ENCODE measurements at places on chromosomes 3 and 15. TPM values are rescaled to one million over a fixed set of nuclear protein-coding genes. Genes with fewer than 3 reads are reported as not detected.

The COLQ gene
- 0.66 TPM for total RNA-seq

The SLC24A5 gene
- total RNA-seq = not detected

The GLDN gene
- 1.5 TPM for total RNA-seq

The NPAP1 gene
- 0.24 TPM for total RNA-seq

The ZPLD1 gene
- total RNA-seq = not detected

The STRC gene
- 0.19 TPM for total RNA-seq

DNA sequence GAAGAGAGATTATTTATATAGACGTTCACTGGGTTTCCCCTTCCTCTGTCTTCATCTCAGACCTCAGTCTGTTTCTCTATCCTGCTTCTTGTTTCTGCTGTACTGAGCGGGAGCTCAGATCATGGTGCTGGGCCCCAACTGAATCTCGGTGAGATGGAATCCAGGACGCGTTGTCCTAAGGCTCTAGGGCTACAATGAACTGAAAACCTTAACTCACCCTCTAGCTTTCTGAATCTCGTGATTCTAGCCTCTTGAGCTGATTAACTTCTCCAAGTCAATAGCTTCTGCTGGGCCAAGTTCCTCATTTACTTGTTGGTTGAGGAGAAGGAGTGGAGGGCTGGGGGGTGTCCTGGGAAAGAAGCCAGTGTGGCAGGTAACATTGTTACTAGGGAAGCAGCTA lies 32.7 kb upstream of the MAP3K13 start:
- no peak for DNase-seq

DNA sequence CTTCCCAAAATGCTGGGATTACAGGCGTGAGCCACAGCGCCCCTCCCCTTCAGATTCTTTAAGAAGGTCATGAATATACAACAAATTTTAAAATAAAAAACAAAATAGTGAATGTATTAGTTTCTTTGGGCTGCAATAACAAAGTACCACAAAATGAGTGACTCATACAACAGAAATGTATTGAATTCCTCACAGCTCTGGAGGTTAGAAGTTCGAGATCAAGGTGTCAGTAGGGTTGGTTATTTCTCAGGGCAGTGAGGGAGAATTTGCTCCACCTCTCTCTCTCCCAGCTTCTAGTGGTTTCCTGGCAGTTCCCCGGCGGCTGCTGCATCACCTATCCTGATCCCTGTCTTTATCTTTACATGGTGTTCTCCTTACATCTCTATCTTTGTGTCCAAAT lies 804.0 kb downstream of the ROBO1 start:
- DNase-seq = no peak

DNA sequence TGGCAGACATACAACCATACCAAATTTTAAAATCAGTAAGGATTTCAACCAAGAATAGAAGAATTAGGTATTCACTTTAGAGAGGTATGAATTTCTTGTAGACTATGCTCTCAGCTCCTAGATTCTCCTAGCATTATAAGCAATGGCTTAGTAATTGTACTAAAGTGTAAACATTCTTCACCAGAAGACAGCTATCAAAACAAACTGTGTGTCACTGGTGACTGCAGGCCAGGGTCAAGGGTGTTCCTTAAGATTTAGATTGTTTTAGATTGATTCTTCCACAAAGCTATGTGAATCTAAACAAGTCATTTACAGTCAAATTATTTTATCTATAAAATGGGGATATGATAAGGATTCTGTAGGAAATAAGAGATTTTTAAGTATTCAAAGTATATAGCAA lies 23.1 kb upstream of the GP5 start:
- DNase-seq = no peak

GRCh38 chr3:15861163-15861562 lies 63.4 kb upstream of the ANKRD28 start:
- DNase-seq = no peak

The MYO5C gene
- total RNA-seq = 28.8 TPM
